ENCODE measurements at places on chromosomes 2 and 18.

DNA sequence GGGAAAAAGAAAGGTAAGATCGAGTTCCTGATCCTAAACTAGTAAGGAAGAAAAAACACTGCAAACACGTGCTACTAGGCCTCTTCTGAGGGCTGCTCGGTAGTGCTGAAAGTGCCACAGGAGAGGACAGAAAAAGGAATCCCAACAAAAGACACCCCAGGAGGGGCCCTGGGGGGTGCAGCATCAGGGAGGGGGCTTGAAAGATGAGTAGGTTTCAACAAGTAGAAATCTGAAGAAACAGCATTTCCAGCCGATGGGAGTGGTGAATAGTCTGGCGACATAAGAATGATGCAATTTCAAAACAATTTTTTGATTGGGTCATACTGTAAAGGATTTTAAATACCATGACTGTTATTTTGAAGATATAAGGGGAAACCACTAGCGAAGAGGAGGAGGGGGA, 98.6 kb downstream of the NOL10 start:
- no peak for DNase-seq

GRCh38 chr2:178413472-178414265, 37.3 kb downstream of the PRKRA start:
- DNase-seq, result peak; percentile 88

DNA sequence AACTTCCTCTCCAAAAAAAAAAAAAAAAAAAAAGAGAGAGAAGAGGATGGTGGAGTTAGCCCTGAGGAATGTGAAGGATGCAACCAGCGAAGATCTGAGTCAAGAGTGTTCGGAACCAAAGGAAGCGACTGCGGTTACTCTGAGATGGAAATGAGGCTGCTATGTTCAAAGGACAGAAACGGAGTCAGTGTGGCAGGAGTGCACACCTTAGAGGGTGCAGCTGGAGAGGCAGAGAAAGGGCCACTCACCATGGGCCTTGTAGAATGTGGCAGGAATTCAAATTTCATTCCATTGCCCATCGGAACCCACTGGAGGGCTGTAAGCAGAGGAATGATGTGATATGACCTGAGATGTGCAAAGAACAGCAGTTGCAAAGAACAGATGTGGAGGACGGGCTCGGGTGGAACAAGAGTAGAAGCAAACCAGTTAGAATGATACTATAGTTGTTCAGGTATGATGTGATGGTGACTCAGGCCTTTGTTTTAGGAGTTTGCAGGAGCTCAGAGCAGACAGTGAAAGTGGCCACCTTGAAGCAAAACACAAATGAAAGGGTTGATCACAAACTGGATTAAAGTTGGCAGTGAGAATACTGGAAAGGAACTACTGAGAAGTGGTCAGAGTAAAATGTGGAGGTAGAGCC, 22.6 kb downstream of the ITGA6 start:
- no peak for DNase-seq

DNA sequence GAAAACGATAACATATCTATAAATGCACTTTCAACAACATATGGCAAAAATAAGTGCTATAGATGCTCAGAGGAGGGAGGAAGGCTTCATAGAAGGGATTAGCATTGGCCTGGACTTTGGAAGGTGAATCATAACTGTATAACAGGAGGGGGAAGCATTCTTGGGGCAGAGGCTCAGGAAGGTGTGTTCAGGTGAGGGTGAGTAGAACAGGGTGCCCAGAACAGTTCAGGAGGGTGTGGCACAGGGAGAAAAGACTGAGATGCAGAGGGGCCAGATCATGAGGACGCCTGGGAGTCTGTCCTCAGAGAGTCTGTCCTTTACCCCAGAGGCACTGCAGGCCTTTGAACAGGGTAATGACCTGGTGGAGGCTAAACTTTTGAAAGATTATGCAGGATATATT, 29.3 kb upstream of the MEP1B start:
- no peak for DNase-seq

GRCh38 chr2:197894751-197895274, 90.4 kb downstream of the PLCL1 start:
- no peak for DNase-seq

DNA sequence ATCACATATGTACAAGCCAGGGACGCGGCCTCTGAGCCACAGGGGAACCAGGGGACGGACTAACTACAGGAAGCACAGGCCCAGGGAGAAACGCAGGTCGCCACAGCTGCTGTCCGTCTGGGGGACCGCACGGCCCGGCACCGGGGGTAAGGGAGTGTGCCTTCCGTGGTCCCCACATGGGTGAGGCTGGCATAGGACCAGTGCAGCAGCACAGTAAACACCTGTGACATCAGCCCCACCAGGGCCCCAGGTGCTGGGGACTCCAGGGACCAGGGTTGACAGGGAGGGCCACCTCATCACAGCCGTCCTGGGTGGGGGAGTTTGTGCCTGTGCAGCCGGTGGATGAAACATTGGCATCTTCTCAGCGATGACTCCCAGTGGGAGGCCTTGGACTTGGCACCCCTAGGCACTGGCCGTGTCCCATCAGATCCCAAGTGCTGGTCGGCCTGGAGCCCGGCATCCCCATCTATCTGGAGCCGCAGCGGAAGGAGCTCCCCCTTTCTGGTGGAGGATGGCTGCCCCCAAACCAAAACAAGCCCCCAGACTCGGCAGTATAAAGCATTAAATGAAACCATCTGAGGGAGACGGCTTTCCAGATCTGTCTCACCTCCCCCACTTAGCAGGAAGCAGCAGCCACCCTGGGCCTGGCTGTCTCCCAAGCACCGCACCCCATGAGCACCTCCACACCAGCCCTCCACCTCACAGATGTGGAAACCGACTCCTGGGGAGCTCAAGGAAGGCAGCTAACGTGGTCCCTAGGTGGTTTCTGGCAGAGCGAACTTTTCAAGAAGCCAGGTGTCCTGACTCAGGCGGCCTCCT, 22.5 kb downstream of the AQP12A start:
- DNase-seq, result no peak

GRCh38 chr18:57959278-57959677, 84.7 kb upstream of the NEDD4L start:
- no peak for DNase-seq

DNA sequence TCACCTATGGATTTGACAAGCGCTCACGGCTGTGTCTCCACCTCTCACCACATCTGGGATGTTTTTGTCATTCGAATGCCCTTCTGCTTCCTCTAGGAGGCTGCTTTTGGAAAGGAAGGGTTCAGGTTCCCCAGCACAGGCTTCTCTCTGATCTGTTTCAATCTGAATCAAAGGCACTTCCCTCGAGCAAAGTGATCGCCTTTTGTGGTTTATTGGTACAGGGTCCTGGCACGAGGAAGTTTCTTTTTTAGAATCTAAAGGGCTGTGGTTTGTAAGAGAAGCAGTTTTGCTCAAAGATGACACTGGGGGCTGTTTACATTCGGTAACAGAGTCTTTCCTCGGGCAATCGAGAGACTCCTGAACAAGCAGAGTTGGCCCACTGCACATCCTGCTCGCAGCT, 145.0 kb downstream of the DAW1 start:
- DNase-seq, result no peak
